ENCODE measurements at places on chromosomes 11 and 22. TPM values are rescaled to one million over a fixed set of nuclear protein-coding genes. Genes with fewer than 3 reads are reported as not detected.

The VPREB1 gene
- total RNA-seq: not detected

The CNTN5 gene
- not detected for total RNA-seq

The SLC37A2 gene
- total RNA-seq: 4.6 TPM

DNA sequence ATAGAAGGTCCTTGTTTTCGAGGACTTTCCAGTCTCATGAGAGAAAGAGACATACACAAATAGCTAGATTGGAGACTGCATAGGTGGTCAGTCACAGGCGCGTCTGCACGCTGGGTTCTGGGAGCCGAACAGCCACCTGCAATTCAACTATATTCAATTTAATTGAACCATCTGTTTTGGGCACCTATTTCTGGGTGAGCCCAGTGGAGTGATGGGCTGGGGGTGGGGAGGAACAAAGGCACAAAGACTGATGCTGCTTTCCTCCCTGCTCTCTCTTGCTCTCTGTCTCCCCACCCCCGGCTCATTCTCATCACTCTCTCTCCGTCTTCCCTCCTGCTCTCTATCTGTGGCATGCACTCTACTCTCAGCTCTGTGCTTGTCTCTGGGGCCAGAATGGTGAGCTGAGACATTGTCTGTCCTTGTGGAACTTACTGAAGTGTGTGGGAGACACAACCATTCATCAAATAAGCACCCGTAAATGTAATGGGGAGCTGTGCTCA is 48.1 kb upstream of the B3GAT1 start:
- no peak for DNase-seq

GRCh38 chr11:17931595-17931994 is 81.3 kb downstream of the SERGEF start:
- DNase-seq: no peak

The CRYAB gene
- 72.5 TPM for total RNA-seq

- no peak for DNase-seq
Observed at GRCh38 chr11:88281317-88281712, 56.2 kb downstream of the CTSC start.

DNA sequence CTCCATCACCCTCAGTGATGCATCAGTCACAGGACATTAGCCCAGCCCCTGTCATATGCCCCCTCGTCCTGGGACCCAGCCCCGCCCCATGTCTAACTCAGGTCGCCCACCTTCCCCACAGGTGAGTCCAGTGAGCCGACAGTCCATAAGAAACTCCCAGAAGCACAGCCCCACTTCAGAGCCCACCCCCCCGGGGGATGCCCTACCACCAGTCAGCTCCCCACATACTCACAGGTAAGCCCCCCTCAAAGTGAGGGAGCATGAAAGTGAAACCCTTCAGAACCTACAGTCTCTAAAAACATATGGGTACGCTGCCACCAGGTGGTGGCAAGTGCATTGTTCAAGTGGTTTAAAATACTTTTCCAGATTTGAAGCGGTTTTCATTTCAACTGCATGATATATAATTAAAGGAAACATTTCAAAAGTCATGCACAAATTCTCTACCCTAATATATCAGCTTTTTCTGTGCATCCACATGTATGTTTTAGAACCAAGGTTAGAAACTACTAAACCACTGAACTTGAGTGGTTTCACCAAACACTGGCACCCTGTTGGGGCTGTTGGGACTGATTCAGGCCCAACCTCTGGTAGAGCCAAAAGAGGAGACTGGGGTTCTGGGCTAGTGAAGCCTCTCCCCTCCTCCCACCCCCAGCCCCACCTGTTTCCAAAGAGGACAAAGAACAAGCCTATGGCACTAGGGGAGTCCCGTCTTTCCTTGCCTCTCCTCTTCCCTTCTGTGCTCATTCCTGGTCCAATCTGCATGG is 17.3 kb downstream of the EPS8L2 start:
- DNase-seq: peak; percentile 38

DNA sequence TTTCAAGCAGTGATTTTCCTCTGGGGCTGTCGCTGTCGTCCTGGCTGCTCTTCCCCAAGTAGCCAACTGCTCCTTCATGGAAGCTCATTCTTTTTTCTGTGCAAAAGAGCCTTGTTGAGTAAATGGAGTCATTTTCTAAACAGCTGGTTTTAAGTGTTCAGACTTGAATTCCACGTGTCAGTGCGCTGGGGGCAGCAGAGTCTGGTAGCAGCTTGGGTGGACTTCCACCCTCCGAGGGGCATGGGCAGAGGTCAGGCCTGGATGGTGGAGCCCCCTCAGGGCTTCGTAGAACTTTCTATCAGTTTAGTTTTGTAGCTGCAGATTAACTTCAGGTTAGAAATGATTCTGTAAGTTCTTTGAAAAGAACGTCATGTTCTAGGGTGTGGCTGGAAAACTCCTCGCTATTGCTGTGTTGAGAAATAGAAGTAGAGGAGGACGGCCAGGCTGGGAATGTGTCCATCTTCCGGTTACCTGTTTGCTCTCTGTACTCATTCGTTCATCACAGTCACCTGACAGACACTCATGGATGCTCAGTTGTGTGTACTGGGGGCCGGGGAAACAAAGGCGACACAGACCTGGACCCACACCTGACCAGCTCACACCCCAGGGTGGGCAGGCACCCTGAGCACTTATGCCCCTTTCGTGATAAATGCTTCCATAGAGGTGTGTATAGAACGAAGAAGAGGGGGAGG is 270.7 kb downstream of the TBC1D22A start:
- DNase-seq: no peak

GRCh38 chr22:37832022-37832857 is 9.1 kb downstream of the GALR3 start:
- no peak for DNase-seq

The SPATA19 gene
- not detected for total RNA-seq

GRCh38 chr11:5531053-5531831 is 14.7 kb upstream of the UBQLNL start:
- no peak for DNase-seq
